HT-29 (cell line): ENCODE measurements at places on chromosomes 12 and 14. TPM values are rescaled to one million over a fixed set of nuclear protein-coding genes. Genes with fewer than 3 reads are reported as not detected.

GRCh38 chr14:50122291-50122690 lies 5.9 kb upstream of the VCPKMT start:
- no peak for DNase-seq

- no peak for DNase-seq
Observed at GRCh38 chr14:72607386-72608130, 286.3 kb downstream of the DPF3 start.

- DNase-seq: peak; percentile 13
Observed at GRCh38 chr12:3545121-3545796, 54.3 kb downstream of the PRMT8 start.

DNA sequence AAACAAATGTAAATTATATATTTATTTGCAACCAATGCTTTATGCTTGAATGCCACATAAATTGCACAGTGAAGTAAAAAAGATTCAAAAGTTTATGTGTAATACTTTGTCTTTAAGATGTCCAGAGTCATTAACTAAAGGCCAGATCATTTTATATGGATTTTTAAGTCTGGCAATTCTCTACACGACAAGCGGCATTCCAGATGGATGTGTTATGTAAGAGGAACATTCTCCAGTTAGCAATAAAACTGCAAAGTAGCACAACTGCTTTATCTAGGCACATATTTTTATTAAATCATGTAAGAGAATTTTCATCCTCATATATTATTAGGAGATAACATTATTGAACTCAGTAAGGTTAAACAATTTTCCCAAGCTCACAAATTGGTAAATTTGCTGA lies 1717.7 kb upstream of the SEL1L start:
- DNase-seq: no peak

- DNase-seq: no peak
Observed at GRCh38 chr12:48329199-48329939, 21.4 kb downstream of the ZNF641 start.

DNA sequence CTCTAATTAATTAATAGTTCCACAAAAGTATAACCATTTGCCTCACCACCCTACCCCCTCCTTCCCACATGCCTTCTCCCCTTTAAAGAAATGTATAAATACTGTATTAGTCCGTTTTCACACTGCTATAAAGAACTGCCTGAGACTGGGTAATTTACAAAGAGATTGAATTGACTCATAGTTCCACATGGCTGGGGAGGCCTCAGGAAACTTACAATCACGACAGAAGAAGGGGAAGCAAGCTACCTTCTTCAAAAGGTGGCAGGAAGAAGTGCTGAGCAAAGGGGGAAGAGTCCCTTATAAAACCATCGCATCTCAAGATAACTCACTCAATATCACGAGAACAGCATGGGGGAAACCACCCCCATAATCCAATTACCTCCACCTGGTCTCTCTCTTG lies 8.2 kb upstream of the RESF1 start:
- DNase-seq: no peak

DNA sequence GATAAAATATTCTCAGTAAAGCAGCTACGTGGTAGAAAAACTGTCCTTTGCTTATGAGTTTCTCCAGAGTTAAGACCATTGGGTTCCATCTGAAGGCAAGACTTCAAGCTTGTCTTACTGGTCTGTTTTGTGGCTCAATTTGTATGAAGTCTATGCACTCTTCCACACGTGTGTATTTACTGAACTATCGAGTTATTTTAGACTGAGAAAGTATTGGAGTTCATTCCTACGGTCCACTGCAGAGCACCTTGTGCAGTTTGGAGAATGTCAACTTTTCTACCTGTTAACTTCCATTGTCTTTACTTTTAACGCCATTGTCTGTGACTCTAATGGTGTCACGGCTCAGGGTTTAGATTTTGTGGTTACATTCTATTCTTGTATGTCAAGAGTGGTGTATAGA lies 3.7 kb downstream of the HIF1A start:
- DNase-seq: no peak

Gene KLRK1
- 0.05 TPM in 1 of 2 replicates, not detected in the other for total RNA-seq

DNA sequence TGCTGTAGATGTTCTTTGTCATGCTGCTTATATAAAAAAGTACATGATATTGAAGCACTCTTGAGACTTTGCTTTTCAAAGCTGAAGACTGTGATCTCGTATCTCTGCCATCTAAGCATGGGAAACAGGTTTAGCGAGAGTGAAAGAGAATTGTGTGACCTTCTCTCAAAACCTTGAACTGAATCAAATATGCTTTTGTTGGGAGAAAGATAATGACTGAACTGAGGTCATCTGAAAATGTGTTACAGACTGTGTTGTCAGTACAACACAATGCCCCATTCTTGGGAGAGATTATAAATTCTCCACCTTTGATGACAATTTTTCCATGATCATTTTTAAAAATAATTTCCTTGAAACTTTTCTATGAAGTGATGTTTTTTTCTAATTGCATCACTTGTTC lies 272.1 kb upstream of the SEL1L start:
- no peak for DNase-seq

Gene AICDA
- not detected in 2 replicates for total RNA-seq

GRCh38 chr12:22477894-22478287 lies 66.5 kb downstream of the C2CD5 start:
- DNase-seq: no peak

- DNase-seq: no peak
Observed at GRCh38 chr12:88408823-88409222, 171.4 kb downstream of the KITLG start.

DNA sequence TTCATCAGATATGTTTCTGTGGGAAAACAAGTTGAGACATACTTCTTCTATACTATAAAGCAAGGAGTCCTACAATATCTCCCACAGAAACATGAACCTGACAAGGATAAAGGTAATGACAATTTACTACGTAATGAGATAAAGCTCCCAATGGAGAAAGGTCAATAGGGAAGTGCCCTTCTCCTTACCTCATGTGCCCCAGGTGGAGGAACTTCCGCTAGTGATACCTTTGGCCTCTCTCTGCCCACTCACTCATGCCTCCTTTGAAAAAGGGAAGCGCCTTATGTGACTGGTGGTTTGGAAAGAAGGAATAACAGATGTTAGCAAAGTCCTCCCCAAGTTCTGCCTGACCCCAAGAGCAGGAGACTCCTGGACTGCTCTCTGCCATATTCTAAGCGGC lies 305.3 kb downstream of the ITPR2 start:
- no peak for DNase-seq

DNA sequence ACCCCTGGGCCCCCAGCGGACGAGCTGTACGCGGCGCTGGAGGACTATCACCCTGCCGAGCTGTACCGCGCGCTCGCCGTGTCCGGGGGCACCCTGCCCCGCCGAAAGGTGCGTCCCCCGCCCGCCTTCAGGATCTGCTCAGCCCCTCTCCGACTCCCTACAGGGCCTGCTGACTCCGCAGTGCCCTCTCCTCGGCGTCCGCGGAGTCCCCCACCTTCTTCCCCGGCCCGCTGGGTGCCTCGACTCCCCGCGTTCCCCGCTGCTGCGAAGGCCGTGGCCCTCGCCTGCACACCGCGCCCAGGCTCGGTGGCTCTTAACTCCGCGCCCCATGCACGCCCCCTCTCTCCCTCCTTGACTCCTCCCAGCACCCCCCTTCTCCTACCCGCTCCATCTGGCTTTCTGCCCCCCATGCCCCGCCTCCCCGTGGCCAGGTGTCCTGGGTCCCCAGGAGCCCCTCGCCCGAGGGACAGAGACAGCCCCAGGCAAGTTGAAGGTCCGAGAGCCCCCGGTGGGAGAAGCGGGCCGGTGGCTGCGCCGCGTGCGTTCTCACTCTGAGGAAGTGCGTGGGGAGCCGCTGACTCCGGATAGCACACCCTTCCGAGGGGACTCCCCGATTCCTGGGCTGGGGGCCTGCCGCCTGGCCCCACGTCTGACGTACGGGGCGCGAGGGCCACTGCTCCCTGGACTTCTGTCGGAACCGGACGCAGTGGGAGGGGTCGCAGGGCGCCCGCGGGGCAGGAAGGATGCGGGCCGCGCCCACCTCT lies 594 bp downstream of the TAMALIN start:
- no peak for DNase-seq

Gene TMEM229B
- 0.08 and 0.15 TPM in 2 replicates for total RNA-seq

Gene KRT5
- not detected in 2 replicates for total RNA-seq

Gene GALNT8
- total RNA-seq: 0.74 and 1.1 TPM in 2 replicates

Gene ANKRD33
- total RNA-seq: not detected in 2 replicates
